Transverse colon (tissue), 4 donors: ENCODE measurements at places on chromosomes 7 and 10.
A peak's percentile ranks its signal among the peaks of the same experiment; 100 is the strongest.

DNA sequence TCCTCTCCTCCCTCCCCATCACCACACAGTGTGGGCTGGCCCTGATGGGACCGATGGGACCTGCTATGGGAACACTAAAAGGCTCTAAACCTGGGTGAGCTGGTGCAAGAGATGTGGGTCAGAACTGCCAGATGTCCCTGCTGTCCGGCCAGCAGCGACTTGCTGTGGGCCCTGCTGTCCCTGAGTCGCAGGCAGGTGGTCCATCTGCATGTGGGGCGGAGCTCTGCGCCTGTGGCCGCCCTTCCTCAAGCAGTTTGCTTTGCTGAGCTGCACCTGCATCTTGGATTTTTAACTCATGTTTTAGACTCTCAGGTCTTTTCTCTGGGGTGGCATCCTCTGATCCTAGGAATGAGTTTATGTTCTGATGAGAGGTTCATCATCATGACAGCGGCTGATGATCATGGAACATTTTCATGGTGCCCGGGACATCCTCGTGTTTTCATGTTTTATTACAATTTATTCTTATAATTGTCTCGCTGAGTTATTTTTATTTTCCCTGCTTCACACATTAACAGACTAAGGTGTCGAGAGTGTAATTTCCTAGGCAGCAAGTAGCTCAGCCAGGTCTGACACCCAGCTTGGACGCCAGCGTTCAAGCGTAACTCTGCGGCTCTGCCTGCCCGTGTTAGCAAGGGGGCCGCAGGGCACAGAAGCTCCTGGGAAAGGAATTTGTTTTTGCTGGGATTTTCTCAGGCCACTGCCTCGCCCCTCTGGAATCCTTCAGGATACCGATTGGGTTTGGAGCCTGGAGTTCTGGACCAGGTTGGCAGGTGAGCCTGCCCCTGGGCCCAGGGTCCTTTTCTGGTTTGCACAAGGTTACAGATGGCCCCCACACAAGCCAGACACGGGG is 615.2 kb upstream of the FOXK1 start:
- no peak for DNase-seq

GRCh38 chr10:94879214-94879613 is 59.2 kb upstream of the CYP2C9 start:
- DNase-seq = no peak

- DNase-seq = no peak
Measured at GRCh38 chr7:146201945-146202344, 85.3 kb downstream of the CNTNAP2 start.

DNA sequence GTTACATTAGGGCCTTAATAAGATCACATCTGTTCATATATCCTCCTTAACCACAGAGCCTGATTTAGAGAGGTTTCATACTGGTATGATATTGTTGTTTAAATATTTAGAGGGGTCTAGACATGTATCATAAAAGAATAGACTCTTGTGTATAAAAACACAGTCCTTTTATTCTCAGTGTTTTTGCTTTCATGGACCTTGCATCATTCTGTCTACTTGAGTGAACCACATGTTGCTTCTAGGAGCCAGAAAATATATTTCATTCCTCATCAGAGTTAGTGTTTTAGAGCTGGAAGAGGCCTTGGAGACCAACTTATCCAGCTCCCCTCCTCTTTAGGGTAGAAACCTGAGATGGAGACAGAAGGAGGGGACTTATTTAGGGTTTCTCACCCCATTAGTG is 312.8 kb downstream of the LRMDA start:
- DNase-seq = no peak

GRCh38 chr7:16804674-16805439 is at the start of gene AGR2:
AGR2 (minus strand) TSS chr7:16804999; CDS start chr7:16801796, 3,203 bp downstream.
- DNase-seq = peak; percentile 89

GRCh38 chr10:26946102-26946811 is 85.5 kb upstream of the ABI1 start:
- no peak for DNase-seq

DNA sequence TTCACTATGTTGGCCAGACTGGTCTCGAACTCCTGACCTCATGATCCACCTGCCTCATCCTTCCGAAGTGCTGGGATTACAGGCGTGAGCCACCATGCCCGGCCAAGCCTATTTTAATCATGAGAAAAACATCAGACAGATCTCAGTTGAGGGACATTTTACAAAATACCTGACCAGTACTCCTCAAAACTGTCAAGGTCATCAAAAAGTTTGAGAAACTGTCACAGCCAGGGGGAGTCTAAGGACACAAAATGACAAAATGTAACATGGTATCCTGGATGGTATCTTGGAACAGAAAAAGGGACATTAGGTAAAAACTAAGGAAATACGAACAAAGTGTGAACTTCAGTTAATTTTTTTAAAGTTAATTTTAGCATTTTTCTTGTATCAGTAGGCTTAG is 219.8 kb upstream of the PPP1R3A start:
- no peak for DNase-seq

- DNase-seq = peak; percentile 24
Measured at GRCh38 chr10:132538031-132538789, 623 bp downstream of the INPP5A start.

DNA sequence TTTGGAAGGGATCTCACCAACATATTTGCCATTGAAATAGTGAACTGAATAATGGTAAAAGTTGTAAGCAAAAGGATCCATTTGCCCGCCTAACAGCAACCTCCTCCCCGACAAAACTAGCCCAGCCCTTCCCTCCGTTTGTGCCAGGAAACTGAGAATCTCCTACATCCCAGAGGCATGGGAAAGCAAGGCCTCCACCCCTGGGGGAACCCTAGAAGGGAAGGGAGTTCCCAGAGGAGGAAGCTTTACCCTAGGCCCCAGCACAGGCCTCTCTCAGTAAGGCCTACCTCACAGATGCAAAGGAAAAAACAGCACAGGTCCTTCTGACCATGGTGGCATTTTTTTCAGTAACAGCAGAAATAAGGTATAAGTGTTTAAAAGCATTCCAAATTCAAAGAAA is 229.7 kb downstream of the ELMO1 start:
- DNase-seq = no peak

DNA sequence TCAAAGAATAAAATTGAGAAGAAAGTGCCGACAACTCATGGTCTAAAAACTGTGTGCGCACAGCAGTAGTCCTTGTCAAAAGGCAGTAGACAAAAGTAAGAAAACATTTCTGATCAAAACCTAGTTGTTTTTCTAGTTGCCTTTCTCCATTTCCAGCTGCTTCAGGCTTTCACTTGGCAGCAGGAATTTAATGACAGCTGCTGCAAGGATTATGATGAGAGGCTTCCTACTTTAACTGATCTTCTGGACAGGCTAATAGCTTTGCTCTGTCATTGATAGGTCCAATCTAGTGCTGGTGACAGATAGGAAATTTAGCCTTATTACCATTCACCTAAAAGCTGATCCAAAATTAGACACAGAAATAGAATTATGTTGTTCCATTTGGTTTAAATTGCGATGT is 110.7 kb upstream of the SEMA3C start:
- DNase-seq = no peak

DNA sequence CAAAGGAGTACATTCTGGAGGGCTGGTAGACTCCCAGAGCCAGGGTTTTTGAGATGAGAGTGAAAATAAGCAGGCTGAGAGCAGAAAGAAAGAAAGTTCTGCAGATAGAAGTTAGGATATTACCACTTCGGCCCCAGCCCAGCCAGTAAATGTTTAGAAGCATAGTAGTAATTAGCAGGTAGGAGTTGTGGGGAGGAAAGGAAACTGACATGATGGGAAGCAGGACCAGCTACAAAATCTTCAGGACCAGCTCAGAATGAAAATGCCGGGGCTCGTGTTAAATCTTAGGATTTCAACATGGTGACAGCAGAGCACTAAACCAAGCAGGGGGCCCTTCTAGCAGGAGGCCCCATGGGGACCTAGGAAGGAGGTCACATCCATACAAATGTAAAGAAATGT is 28.7 kb downstream of the PRSS2 start:
- DNase-seq = no peak

GRCh38 chr7:158973440-158973839 is 117.1 kb downstream of the DYNC2I1 start:
- DNase-seq = peak; percentile 29
